ENCODE measurements at places on chromosomes 11 and 22.

DNA sequence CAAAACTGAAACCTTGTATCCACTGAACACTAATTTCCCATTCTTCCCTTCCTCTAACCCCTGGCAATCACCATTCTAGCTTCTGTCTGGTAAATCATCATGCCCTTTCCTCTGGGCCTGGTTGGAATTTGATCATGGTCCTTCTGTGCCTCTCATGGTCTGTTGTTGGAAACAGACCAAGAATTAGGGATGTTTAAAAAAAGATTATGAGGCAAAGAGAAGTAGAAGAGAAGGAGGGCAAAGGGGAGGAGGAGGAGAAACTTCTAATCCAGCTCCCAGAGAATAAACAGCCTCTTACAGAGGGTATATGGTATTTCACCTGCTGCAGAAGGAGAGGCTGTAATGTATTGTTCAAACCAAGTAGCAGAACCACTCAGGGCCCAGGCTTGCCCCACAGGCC, 10.6 kb downstream of the BCO2 start:
- no peak for DNase-seq

- DNase-seq = no peak
Measured at GRCh38 chr11:74004759-74005615, 3.9 kb downstream of the UCP3 start.

GRCh38 chr22:39814899-39815298, 78.7 kb downstream of the ENTHD1 start:
- no peak for DNase-seq

- peak; percentile 62 for DNase-seq
Measured at GRCh38 chr22:30866811-30867271, 101.7 kb downstream of the MORC2 start.

DNA sequence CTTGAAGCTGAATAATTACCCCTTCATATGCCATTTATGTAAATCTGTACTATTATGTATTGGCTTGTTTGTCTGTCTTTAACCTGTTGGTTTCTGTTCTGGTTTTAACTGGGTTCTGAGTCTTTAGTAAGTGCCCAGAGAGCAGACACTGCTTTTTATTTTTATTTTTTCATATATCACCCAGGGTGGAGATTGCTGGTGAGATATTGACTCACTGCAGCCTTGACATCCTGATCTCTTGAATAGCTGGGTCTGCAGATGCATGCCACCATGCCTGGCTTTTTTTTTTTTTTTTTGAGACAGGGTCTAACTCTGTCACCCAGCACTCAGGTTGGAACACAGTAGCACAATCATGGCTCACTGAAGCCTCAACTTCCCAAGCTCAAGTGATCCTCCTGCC, 19.4 kb downstream of the GRAMD1B start:
- no peak for DNase-seq

DNA sequence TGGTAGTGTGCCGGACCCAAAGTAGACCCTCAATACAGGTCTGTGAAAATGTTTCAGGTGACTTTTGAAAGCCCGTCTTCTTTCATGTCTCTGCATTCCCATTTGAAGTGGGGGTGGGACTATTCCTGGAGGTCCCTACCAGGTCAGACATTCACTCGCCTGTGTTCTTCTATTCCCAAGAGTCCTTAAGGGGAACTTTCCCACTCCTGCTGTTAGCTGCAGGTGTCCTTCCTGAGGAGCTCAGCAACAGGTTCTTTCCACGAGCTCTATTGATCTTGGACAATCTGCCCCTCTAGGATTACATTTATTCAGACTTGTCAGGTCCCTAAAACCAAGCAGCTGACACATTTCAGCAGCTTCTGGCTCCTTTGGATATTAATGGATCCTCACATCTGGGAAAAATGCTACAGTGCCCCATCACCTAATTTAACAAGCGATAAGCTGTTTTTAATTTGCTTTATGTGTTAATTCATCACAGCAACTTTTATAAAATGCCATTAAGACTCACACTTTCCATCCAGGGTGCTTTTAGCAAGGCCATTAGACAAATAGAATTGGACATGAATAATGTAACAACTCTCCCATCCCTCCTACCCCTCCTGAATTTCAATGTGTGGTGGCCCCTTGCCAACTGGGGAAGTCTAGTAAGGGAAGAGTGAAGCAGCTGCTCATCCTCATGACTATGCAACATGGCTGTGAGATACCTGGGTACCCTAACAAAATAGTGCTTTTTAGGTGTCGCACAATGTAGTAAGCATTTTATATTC, 259.5 kb upstream of the CCDC90B start:
- DNase-seq = no peak

DNA sequence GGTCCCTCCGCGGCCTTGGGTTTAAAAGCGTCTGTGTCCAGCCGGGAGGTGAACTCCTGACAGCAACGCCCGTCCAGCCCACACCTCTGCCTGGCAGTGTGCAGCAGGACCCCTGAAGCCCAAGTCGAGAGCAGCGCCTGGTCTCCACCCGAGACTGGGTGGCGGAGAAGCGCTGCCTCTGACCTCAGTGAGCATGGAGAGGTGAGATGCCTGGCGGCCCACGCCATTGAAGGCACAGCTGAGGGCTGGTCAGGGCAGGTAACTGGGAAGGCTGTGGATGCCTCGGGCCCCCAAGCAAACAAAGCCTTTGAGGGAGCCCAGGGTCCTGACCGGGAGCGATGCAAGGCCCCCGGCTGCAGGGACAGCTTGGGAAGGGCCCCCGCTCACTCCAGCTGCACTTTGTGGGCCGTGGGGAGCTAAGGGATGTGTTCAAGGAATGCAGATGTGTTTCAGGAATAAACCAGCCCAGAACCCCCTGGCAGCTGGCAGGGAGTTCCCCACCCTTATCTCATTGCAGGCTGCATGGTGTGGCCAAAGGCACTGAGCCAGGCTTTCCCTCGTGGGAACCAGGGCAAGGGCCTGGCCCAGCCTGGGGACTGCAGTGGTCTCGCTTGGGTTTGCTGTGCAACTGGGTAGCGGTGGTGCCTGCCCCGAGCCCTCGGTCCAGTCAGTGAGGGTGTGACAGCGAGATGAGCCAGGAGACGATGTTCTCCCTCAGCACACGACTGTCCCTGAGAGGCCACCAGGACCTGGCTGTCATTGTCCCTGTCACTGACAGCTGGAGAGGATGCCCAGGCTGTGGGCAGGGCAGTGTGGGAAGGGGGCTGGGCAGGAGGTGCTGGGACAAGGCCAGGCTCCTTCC, 92.5 kb downstream of the WNT7B start:
- peak; percentile 73 for DNase-seq

DNA sequence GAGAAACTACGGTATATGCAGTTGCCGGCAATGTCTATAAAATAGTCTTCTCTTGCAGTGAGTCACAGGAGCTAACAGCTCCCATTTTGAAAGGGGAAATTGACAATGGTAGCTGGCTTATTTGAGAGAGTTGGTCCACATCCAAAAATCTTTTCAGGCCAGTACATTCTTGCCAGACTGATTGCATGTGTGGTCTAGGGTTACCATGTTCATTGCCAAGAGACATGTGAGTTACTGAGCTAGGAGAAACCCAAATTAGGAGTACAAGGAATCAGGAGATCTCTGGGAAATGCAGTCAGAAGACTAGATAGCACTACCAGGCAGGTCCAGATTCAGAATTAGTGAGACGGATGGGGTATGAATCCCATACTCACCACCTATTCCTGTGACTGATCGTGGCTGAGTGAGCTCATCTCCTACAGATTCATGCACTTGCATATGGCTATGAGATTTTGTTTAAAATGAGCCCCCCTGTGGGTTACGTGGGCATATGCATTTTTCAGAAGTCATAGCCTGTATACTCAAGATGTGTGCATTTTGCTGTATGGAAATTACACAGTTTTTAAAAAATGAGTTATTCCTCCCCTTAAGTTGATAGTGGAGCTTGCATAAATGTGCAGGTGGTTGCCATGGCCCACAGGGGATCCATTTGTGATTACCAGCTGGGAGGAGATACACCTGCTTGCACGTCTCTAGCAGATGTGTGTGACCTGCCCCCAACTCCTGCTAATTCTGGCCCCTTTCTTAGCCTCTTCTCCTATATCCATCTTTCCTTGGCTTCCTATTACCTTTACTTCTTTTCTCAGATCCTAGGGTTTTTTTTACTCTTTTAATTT, 102.7 kb downstream of the COMMD9 start:
- no peak for DNase-seq

- no peak for DNase-seq
Measured at GRCh38 chr11:114472661-114473060, 33.4 kb downstream of the REXO2 start.

DNA sequence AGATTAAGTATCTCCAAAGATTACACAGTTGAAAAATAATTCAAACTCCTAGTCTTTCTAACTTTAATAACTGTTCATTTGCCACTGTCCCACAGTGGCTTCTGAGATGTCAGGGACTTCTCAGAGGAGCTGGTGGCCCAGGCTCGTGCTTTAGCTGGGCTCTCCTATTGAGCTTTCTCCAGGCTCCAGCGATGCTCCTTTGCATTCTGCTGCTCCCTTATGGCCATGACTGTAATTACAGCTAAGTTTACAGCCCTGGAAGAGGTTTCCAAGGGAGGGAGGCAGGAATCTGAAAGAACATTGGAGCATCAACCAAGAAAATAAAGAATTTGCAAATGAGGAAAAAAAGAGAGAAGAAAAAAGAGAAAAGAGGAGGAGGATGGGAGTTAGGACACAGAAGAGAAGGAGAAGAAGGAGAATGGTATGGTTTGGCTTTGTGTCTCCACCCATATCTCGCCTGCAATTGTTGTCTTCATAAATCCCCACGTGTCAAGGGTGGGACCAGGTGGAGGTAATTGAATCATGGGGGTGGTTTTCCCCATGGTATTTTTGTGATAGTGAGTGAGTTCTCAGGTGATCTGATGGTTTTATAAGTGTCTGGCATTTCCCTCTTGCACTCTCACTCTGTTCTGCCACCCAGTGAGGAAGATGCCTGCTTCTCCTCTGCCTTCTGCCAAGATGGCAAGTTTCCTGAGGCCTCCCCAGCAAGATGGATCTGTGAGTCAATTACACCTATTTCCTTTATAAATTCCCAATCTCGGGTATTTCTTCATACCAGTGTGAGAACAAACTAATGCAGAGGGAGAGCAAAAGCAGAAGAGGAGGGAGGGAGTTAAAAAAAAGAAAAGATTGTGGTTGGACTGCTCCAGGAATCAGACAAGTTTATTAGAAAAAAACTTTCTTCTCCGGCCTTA, 857.0 kb downstream of the KCNA4 start:
- DNase-seq = no peak

DNA sequence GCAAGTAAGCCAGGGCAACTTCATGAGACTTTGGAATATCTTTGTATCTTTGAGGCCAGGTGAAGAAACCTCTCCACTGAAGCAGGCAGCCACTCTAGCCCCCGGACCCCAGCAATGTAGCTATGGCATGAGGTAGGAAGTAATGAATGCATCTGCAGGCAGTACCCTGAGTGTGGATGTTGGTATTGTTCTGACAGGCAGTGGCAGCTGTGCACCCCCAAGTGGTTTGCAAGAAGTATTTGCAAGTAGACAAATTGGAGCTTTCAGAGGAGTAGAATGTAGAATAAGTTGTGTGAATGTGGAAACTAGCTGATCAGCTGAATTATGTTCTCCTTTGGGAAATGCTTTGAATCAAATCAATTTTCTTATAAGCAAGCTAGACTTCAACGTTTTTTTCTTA, 194.4 kb upstream of the PGR start:
- no peak for DNase-seq

- peak; percentile 93 for DNase-seq
Measured at GRCh38 chr11:820655-821511, 2.2 kb downstream of the PNPLA2 start.

DNA sequence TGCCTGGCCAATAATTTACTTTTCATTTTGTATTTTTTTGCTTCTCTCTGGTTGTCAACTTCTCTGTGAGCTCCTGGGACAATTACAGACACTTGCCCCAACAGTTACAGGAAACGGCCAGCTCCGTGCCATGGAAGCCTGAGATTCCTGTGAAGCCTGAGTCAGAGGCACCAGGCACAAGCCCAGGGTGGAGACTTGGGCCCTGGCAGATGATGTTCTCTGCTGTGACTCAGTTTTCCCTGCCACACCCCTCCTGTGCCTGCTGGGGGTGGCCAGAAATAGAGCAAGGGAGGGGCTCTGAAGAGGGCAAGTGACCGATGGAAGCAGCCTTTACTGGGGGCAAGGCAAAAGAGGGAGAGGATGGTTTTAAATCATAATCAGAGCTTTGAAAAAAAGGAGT, 4.9 kb downstream of the ATP5MGL start:
- peak; percentile 92 for DNase-seq

- peak; percentile 59 for DNase-seq
Measured at GRCh38 chr22:23529166-23530103, 50.7 kb downstream of the IGLL1 start.

- DNase-seq = no peak
Measured at GRCh38 chr11:44960200-44960845, 9.6 kb upstream of the TP53I11 start.

- no peak for DNase-seq
Measured at GRCh38 chr11:93389737-93390136, 59.2 kb downstream of the DEUP1 start.

- peak; percentile 44 for DNase-seq
Measured at GRCh38 chr11:1041149-1041467, 4.6 kb upstream of the MUC6 start.

- no peak for DNase-seq
Measured at GRCh38 chr11:63814383-63814736, 1.1 kb downstream of the SPINDOC start.

- DNase-seq = no peak
Measured at GRCh38 chr11:19905280-19905853, 192.7 kb downstream of the NAV2 start.

GRCh38 chr22:24156913-24157821, 24.1 kb upstream of the SUSD2 start:
- peak; percentile 91 for DNase-seq

DNA sequence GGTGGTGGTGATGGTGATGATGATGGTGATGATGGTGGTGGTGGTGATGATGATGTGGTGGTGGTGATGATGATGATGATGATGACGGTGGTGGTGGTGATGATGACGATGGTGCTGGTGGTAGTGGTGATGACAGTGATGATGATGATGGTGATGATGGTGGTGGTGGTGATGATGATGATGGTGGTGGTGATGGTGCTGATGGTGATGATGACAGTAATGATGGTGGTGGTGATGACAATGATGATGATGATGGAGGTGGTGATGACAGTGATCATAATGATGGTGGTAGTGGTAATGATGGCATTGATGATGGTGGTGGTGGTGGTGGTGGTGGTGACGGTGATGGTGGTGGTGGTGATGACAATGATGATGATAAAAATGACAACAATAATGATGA, 52.1 kb upstream of the ANO1 start:
- DNase-seq = no peak

- no peak for DNase-seq
Measured at GRCh38 chr11:75597636-75598035, 35.6 kb downstream of the SERPINH1 start.

- peak; percentile 21 for DNase-seq
Measured at GRCh38 chr22:39224550-39224949, 20.2 kb downstream of the PDGFB start.

Data from aorta (tissue), 5 donors.